ENCODE measurements at places on chromosomes 16 and 17.
A peak's percentile ranks its signal among the peaks of the same experiment; 100 is the strongest.

GRCh38 chr17:8162997-8163977 is 539 bp upstream of the VAMP2 start:
- no peak for DNase-seq

- DNase-seq: no peak
Observed at GRCh38 chr16:20675488-20676267, 21.8 kb downstream of the ACSM1 start.

GRCh38 chr16:87383505-87384161 is at the start of gene FBXO31:
Gene FBXO31, minus strand, starts transcription at chr16:87383776. Its CDS starts 32 bp downstream, at chr16:87383744.
- peak; percentile 73 for DNase-seq

GRCh38 chr16:72884573-72884972 is 163.4 kb downstream of the ZFHX3 start:
- DNase-seq: no peak

DNA sequence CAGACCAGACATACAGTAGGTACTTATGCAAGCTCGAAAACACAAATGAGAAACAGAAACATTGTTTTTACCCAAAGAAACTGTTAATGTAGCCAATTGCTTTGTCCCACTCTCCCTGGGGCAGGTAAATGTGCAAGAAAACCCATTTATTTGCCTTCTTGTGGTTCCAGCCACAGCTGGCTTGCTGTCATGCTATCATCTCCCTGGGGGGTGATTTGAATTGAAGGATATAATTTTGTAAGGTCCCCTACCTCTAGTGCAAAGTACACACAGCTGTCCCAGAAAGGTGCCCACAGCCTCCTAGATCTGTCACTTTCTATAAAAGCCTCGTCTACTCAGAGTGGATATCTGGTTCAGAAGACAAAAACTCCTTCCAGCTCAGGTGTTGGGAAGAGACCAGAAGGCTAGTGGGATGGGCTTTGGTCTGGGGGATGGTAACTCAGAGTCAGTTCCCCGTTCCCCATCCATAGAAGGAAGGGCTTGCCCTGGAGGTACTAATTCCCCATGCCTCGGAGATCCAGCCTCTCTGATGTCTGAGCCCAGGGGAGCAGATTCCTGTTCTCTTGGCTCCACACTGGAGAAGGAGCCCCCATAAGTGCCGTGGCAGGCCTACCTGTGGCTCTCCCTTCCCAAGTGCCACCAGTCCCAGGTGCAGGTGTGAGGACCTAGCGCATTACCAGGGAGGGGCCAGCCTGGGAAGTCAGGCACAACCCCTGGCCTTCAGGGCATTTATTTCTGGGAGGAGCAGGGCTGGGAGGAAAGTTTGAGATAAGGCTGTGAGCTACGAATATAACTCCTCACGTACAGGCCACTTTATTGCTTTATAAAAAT is 2.4 kb upstream of the PRR15L start:
- DNase-seq: no peak

All from GM12864 (cell line).